ENCODE measurements at places on chromosomes 11 and 22. TPM values are rescaled to one million over a fixed set of nuclear protein-coding genes. Genes with fewer than 3 reads are reported as not detected.
A peak's percentile ranks its signal among the peaks of the same experiment; 100 is the strongest.

The NXPE1 gene
- 144 TPM for total RNA-seq

The PIK3C2A gene
- total RNA-seq = 16.1 TPM

The KCNJ5 gene
- total RNA-seq = 0.14 TPM

The OR11H1 gene
- not detected for total RNA-seq

DNA sequence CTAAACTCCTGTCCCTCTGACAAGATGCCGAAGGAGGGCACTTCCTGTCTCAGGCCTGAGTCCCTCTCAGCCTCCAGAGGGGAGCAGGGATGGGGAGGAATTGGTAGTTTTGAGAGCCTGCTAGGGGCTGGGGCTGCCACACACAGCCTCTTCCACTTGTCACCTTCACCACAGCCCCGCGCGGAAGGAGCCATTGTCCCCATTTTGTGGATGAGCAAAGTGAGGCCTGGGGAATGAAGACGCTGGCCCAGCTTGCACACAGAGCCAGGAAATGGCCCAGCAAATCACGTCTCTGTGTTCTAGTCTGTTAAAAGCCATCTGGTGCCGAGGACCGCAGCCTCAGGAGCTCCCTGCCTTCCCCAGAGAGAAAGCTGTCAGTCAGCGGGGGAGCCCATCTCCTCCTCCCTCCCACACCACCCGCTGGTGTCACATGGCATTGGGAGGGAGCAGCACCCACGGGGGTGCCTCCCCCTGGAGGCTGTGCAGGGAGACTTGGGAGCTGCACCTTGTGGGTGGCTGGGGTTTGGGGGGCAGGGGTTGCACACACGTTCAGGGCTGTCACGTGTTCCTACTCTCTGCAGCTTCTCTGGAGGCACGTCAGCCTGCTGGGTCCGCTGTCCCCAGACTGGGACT, 34.6 kb downstream of the RASD2 start:
- no peak for DNase-seq

DNA sequence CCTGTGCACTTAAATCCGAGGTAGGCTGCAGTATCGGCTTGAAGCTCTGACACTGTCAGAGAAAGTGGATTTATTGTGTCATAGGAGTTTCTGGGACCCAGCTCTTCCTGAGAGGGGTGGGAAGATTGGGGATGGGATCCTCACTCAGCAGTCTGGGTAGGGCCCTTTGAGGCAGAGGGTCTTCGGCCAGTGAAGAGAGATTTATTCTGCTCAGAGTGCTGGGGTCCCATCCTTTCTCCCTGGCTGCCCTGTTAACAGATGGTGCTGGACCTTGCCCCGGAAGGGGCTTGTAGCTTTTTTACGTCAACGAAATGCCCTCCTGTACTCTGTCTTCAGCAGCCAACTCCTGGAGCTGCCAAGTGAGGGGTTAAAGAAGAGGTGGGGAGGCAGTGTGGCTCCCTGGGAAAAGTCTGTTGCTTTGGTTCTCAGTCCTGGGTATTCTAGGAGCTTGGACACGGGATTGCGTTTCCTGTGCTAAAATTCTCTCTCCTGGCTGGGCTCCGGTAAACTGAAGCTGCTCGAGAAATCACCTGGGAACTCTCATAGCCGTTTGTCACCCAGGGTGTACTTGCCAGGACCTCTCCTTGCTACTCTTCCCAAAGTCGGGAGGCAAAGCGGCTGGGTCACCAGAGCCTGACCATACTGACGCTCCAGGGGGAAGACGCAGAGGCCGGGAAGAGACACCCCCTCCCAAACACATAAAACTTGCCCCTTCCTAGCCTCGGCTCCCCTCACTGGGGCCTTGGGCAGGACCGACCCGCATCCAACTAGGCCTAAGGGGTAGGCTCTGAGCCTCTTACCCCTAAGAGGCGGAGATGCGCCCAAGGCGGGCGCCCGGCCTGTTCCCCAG, 806 bp upstream of the SMDT1 start:
- no peak for DNase-seq

DNA sequence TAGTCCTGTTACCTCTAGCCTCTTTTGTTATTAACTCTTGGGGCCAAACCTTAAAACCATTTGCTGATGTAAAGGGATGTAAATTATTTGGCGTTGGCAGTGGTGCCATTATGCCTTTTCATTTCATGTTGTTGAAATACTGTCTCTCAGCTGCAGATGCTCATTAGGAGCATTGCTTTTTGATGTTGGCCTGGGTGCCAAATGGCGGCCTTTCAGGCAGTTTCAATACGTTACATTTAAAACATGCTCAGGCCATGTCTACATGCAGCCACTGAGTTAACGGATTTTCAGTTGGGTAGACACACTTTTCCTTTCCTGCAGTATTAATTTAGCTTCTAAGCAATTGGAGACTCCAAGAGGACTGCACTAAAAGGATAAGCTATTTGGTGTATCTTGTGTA, 5.3 kb downstream of the NCAM1 start:
- no peak for DNase-seq

DNA sequence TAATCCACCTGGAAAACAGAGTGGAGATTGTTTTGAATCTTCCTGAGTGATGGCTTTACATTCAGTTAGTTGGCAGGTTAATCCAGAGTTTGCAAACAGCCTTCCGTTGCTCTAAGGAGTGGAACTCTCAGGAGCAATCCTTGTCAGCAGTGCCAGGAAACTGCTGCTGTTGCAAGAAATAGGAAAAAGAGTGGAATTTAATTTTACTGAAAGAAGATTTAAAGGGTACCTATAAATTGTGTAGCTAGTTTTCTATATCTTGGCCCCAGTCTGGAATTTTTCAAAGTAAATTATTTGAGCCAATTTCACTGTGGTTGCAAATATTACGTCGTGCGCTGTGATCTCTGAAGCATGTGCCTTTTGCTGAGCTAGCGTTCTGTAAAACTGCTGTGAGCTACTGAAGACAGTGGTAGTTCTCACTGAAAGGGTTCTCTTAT, 55.5 kb upstream of the SLC5A12 start:
- no peak for DNase-seq

GRCh38 chr11:11722861-11723260, 101.1 kb upstream of the GALNT18 start:
- DNase-seq = no peak

- DNase-seq = no peak
Measured at GRCh38 chr11:33162831-33163230, 1.6 kb upstream of the CSTF3 start.

- peak; percentile 23 for DNase-seq
Measured at GRCh38 chr11:71240865-71241691, 11.3 kb downstream of the SHANK2 start.

- no peak for DNase-seq
Measured at GRCh38 chr11:789943-790342, at the start of gene CEND1. CEND1 (minus strand) TSS chr11:790090; CDS start chr11:788576, 1,514 bp downstream.

DNA sequence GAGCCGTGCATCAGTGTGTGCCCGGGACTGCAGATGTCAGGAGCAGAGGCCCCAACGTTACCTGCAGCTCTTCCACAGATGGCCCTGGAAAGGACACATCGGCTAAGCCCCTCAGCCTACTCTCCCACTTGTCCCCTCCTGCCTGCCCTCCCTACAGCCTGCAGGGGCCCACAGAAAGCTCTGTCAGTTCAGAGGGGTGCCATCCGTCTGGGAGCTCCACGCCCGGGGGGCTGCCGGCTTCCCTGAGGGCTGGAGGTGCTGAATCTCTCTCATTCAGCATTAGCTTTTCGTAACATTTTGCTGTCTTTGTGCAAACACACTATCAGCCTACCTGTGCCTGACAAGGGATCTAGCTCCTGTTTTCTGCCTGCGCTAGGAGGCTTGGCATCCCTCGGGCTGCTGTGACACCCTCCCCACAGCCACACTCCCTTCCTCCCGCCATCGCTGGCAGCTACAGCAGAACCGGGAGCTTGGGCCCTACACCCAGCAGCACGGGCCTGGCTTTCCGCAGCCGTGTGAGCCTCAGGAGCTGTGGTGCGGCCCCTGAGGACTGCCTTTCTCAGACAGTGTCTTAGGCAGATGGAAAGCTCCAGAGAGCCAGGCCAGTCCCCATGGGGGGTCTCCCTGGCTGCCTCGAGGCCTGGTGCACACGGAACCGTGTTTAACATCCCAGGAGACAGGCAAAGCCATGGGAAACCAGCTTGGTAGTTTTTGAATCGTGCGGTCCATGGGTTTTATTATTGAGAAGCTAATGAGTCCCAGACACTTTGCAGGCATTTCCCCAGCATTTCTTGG, 198.3 kb upstream of the B3GAT1 start:
- no peak for DNase-seq

DNA sequence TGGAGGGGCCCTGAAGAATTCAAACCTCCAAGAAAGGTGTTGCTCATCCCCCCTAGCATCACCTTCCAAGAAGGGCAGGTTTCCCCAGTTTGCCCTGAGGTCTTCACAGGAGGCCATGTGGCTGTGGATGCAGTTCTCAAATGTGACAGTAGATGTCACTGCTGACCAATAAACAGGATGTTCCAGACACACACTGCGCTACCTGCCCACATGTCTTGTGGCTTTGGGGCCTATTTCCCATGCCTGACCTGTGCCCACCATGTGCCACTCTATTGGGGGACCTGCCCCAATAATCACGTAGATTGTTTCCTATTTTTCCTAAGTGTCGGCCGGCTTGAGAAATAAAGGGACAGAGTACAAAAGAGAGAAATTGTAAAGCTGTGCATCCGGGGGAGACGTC, 4.5 kb downstream of the GSTT2 start:
- no peak for DNase-seq

GRCh38 chr22:21582801-21583740, 15.6 kb downstream of the UBE2L3 start:
- no peak for DNase-seq

DNA sequence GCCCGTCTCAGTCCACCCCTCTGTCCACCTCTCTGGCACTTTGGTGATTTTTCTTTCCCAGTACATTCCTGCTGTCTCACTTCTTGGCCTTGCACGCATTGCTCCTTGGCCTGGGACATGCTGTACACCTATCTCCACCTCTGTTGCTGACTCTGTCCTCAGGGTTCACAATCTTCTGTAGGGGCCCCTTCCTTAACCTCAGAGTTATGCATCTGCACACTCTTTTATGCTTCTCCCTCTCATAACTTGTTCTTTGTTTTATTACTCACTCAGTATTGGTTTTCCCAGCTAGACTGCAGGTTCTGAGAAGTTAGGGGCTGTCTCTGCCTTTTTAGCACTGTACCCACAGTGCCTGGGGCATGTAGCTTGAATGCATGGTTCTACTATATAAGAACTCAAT, 139.1 kb upstream of the MTMR2 start:
- no peak for DNase-seq

DNA sequence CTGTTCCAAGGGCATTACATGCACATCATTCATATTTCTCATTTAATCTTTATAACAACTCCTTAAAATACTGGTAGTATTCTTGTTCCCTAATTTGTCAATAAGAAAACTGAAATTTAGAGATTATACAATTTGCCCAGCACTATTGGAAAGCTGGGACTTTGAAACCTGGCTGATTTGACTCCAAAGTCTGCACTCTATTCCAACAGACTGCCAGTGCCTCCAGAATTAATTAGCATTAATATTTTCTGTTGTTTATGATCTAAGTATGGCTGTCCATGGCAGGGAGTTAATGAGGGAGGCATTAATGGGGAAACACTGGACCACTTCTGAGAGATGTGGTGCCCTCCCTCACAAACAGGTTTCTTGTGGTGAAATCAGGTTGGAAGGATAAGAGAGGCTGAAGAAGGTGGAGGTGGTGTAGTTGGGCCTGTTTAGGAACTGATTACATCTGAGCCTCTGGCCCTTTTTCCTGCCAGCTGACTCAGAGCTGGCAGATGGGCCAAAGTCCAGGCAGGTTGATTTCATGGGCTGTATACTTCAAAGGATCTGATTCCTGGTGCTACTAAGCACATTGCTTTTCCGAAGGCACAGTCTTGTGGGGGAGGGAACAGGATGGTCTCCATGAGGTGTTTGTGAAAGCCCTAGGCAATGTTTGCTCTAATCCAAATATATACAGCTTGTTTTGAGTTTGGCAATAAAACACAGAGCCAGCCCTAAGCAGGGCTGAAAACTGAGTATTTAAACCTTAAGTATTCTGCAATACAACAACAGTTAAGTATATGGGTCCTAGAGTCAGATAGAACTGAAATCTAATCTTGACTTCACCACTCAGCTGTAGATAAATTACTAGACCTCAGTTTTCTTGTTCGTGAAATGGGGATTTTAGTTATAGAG, 21.0 kb upstream of the RAB30 start:
- peak; percentile 78 for DNase-seq

DNA sequence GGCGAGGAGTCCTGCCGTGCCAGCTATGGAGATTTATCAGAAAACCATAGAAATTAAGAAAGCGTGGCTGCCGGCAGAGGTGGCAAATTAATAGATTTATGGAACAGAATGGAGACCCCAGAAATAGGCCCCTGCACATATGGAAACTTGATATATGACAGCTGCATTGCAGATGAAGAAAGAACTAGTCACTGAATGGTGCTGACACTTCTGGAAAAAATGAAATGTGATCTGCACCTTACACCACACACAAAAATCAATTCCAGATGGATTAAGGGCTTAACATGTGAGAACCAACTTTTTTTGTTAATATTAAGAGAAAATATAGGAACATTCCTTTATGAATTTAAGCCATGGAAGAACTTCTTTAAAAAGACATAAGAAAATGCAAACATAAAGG, 40.3 kb upstream of the TSKU start:
- no peak for DNase-seq

- DNase-seq = no peak
Measured at GRCh38 chr11:76772100-76772782, 10.9 kb upstream of the TSKU start.

GRCh38 chr11:76962583-76963416, 71.4 kb upstream of the B3GNT6 start:
- DNase-seq = peak; percentile 34

GRCh38 chr11:120338107-120338933, 2.1 kb downstream of the ARHGEF12 start:
- no peak for DNase-seq

DNA sequence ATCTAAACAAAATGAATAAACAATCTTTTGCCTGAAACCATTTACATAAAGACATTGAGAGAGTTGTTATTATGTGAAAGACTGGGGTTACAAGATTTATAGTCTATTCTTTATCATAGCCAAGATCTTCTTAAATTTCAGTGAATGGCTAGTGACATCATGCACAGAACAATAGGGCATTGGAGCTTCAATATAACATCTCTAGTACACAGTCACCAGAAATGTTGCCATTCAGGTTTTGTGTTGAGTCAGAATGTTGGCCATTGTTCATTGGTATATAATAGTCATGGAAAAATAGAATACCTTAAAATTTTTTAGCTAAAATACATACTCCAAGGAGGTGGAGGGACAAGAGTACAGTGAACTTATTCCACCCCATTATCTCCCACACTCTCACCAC, 44.3 kb downstream of the SLC5A12 start:
- no peak for DNase-seq

DNA sequence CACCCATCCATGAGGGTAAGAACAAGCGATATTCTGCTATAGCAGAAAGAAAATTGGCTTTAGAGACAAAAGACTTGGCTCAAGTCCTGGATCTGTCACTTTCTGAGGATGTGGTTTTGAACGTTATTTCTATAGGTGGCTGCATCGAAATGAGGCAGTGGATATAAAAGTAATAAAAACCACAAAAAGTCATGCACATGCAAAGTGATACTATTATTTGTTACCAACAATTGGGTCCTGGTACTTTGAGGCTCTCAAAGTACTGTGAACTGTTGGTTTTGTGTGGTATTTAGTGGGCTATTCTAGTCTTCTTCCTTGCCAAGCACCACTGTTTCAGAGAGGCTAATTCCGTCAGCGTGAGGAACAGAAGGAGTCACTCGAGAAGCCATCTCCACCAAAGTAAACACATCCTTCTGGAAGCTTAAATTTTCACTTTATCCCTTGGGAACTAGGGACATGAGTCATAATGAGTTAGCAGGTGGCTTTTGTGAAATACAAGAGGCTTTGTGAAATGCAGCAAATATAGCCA, 13.1 kb downstream of the UBASH3B start:
- DNase-seq = no peak

All from transverse colon (tissue), 4 donors.